GM23338 (cell line): ENCODE measurements at places on chromosomes 12 and 14.

GRCh38 chr14:56065621-56066290 lies 52.5 kb upstream of the PELI2 start:
- DNase-seq: no peak

GRCh38 chr12:59833408-59833807 lies 237.6 kb downstream of the SLC16A7 start:
- no peak for DNase-seq

DNA sequence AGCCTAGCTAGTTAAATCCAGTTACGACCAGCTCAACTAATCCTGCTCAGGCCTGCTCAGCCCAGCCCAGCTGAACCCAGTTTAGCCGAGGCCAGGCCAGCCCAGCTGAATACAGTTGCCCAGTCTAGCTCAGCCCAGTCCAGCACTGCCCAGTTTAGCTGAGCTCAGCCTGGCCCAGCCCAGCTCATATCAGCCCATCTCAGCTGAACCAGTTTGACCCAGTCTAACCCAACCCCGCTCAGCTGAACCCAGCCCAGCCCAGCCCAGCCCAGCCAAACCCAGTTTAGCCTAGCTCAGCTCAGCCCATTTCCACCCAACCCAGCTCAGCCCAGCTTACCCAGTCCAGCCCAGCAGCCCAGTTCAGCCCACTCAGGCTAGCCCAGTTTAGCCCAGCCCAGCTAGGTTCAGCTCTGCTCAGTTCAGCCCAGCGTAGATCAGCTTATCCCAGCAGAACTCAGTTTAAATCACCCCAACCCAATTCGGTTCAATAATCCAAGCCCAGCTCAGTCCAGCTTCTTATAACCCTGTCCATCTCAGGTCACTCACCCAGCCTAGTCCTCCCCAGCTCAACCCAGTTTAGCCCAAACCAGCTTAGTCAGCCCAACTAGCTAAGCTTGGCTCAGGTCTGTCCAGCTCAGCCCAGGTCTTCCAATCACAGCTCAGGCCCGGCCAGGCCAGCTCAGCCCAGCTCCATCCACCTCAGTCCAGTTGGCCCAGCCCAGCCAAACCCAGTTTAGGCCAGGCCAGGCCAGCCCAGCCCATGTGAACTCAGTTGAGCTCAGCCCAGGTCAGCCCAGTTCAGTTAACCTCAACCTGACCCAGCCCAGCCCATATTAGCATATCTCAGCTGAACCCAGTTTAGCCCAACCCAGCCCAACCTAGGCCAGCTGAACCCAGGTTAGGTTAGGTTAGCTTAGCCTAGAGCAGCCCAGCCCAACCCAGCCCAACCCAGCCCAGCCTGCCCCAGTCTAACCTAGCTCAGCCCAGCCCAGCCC lies 76.7 kb downstream of the TMEM121 start:
- no peak for DNase-seq

DNA sequence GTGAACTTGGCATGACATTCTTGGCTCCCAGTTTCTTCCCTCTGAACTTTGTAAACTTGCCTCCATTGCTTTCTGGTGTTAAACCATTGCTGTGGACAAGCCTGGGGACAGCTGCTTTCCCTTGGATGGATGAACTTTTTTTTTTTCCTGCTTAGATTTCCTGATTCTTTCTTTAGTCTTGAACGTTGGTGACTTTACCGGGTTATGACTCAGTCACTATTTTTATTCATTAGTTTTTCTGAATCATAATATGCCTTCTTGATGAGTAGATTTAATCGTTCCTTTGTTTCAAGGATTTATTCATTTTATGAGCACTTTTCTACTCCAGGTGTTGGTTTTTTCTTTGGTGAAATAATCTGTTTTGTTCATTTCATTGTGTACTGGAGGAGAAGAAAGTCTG lies 155.0 kb upstream of the RTL1 start:
- DNase-seq: no peak

GRCh38 chr12:102302553-102302952 lies 104.9 kb upstream of the PMCH start:
- no peak for DNase-seq

GRCh38 chr12:82555699-82556098 lies 131.0 kb upstream of the TMTC2 start:
- DNase-seq: no peak

- DNase-seq: no peak
Observed at GRCh38 chr12:88627501-88627900, 47.2 kb upstream of the KITLG start.

DNA sequence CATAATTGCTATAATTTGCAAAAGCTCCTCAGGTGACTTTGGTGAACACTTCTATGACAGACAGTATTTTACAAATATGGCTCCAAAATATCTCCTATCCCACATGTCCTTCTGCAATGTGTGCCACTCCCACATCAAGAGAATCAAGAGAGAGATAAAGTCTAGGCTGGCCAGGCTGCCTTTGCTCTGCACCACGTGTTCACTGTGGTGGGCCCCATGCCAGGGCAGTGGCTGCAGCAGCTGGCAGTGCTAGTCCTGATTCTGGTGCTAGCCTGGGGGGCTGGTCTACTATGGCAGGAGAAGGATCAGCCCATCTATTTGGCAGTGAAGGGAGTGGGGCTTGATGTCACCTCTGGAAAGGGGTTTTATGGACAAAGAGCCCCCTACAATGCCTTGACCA lies 86.3 kb downstream of the DRAM1 start:
- no peak for DNase-seq

GRCh38 chr12:111425655-111426054 lies 19.9 kb downstream of the SH2B3 start:
- no peak for DNase-seq

DNA sequence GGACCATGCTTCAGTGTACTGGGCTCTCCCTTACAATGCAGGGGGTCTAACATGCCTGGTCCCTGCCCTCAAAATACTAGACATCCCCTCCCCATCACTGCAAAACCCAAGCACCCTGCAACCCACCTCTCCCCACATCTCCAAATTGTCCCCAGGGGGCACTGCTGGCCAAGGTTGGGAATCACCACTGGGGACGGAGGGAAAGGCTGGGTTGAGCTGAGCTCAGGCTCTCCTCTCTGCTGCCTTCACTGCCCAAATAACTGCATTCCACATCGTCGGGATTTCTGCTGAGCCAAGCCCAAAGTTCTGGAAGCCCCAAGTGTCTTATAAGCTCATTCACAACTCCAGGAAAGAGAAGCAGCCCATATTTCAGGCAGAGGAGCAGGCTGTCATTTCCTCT lies 69.6 kb downstream of the NT5DC3 start:
- peak; percentile 82 for DNase-seq

- peak; percentile 87 for DNase-seq
Observed at GRCh38 chr12:53952871-53953734, 1.6 kb upstream of the HOXC12 start.

DNA sequence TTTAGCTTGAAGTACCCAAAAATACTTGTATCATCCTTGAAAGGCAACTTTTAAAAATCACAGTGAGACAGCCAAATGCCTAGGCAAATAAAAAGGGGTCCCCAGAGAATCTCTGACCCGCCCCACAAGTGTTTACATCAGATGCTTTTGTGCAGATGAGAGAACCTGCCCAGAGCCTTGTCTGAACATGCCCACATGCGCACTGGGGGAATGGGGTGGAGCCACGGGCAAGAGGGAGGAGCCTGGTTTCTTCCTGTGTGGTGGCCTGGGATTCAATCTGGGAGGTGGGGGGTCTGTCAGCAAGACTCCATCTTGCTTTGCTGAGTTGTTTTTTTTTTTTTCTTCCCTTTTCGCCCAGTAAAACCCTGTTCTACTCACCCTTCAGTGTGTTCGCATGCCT lies 381.7 kb upstream of the CCDC196 start:
- peak; percentile 20 for DNase-seq

- no peak for DNase-seq
Observed at GRCh38 chr14:88473791-88474190, 81.0 kb downstream of the PTPN21 start.

- DNase-seq: peak; percentile 14
Observed at GRCh38 chr14:77641534-77642341, 25.3 kb upstream of the SPTLC2 start.

DNA sequence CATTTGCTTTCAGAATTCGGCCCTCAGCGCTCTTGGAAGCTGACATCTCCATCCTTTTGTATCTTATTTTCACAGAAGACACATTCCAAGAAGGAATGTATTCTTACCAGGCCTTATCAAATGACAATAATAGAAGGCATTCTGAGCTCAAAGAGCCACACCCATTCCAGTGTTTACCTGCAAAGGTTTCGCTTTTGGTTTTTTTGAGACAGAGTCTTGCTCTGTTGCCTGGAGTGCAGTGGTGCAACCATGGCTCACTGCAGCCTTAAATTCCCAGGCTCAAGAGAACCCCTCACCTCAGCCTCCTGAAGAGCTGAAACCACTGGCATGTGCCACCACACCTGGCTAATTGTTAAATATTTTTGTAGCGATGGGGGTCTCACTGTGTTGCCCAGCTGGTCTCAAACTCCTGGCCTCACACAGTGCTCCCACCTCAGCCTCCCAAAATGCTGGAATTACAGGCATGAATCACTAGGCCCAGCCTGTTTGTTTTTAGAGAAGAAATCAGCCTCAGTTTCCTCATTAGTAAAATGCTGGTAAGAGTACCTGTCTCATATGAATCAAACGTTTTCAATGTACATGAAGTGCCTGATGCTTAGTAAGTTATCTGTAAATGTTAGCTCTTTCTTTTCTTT lies 69.2 kb downstream of the SLC6A12 start:
- DNase-seq: no peak

- no peak for DNase-seq
Observed at GRCh38 chr12:9699269-9699897, 29.9 kb downstream of the CLEC2D start.

DNA sequence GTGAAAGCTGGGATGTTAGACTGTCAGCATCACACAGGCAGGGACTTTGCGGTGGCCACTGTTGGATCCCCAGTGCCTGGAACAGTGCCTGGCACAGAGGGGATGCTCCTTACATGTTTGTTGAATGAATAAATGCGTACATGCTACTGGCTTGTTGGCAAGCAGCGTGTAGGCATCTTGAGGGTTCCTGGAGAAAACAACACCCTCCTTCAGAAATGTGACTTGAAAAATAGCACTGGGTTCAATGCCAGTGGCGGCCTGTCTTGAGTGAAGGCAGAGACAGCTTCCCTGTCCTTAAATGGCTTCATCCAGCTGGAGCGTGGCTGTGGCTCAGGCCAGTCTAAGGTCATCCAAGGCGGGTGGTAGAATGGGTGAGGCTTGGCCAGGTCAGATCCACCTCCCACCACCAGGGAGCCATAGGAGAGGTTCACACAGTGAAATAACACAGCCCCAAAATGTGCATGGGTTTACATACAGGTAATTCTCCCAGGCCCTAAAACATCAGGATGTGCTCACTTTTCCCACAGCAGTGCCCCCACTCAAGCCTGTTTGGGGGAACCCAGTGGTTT lies 171.4 kb downstream of the PHETA1 start:
- DNase-seq: peak; percentile 49

GRCh38 chr12:80551897-80552296 lies 107.9 kb downstream of the PTPRQ start:
- DNase-seq: no peak

DNA sequence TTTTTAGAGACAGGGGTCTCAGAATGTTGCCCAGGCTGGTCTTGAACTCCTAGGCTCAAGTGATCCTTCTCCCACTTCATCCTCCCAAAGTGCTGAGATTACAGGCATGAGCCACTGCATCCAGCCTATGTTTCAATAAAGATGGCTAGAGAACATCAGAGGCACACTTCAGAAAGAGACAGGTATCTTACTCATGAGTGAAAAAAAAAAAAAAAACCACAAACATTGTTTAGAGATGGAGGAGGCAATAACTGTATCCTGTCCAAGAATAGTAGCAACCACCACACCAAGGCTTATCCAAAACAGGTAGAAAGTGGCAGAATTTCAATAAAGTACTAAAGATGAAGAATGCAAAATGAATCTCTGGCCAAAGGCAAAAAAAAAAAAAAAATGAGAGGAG lies 30.3 kb downstream of the EEA1 start:
- DNase-seq: no peak

DNA sequence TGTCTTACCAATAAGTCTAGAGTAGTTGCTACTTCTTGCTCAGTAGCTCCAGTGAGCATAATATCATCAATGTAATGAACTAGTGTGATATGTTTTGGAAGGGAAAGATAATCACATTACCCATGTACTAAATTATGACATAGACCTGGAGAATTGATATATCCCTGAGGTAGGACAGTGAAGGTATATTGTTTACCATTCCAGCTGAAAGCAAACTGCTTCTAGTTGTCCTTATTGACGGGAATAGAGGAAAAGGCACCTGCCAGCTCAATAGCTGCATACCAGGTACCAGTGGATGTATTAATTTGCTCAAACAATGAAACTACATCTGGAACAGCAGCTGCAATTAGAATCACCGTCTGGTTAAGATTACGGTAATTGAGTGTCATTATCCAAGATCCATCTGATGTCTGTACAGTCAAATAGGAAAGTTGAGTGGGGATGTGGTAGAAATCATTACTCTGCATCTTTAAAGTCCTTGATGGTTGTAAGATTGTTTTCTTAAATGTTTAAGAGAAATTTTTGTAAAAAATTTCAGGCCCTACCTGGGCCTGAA lies 100.0 kb upstream of the ARHGAP5 start:
- DNase-seq: no peak

DNA sequence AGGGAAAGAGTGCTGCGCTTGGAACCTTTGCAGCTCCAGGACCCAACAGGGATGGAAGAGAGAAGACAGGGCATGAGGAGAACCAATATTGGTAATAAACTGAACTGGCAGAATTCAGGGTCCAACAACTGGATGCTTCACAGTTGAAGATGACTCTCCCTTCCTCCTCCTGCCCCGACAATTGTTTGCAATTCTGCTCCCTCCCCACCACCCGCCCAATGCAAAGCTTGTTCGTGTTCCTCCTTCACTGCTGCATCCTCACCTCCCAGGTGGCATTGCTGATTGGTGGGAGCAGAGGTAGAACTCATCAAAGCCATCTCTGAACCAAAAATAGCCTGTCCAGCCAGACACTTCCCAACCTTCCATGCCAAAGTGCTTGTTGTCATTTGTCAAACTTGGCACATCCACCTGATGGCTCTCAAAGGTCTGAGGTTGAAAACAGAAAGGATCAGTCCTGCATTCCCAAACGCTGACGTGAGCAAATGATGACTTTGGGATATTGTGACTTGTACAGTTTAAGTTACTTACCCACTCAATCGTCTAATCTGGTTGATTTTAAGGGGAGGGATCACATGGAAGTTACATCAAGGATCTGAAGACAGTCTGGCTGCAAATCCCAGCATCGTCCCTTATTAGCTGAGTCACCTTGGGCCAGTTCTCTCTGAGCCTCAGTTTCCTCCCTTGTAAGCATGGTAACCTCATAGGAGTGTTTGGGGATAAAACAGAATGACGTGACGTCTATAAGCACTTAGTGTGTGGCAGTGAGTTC lies 242.6 kb upstream of the CRY1 start:
- no peak for DNase-seq

- peak; percentile 57 for DNase-seq
Observed at GRCh38 chr14:90302529-90303303, 29.0 kb downstream of the NRDE2 start.

- DNase-seq: no peak
Observed at GRCh38 chr12:112635036-112635435, 156.5 kb upstream of the RPH3A start.

DNA sequence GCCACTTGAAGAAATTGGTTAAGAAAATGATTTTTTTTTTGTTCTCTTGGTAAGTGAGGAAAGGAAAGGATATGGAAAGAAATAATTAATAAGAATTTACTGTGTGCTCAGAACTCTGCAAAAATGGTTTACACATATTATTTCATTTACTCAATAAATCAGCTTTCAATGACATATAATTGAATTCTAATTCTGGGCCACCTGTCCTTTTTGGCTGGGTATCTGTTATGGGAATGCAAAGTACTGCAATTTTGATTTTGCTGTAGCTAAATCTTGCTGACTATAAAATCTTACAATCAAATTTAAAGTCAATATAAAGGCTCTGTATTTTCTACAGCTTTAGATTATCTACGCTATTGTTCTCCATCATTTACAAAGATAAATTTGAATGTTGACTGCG lies 147.1 kb downstream of the GRIP1 start:
- no peak for DNase-seq

GRCh38 chr12:93601591-93601990 lies 29.1 kb downstream of the SOCS2 start:
- no peak for DNase-seq
